ENCODE measurements at places on chromosomes 2 and 18.

- no peak for DNase-seq
These were observed 55.7 kb downstream of the MEIS1 start for GRCh38 chr2:66490588-66491001.

DNA sequence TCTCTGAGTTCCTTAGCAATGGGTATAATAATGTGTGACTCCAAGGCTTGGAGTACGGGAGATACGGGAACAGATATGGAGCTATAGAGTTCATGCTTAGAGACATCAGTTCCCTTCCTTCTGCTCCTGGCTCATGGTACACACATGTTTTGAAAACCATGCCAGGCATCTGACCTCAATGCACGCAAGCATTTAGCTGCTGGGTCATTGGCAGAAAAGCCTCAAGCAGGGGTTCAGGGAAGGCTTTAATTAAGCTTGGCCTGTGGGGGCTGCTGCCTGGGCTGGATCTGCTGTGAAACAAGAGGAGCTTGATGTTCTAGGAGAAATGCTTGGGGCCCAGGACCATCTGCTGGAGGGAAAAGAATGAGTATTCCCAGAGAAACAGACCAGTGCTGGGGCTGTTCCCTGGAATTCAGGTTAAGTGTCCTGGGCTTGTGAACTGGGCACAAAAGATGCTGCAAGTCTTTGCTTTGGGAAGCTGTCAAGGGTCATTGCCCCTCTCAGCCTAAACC lies 3.2 kb downstream of the ALLC start:
- DNase-seq, result no peak

DNA sequence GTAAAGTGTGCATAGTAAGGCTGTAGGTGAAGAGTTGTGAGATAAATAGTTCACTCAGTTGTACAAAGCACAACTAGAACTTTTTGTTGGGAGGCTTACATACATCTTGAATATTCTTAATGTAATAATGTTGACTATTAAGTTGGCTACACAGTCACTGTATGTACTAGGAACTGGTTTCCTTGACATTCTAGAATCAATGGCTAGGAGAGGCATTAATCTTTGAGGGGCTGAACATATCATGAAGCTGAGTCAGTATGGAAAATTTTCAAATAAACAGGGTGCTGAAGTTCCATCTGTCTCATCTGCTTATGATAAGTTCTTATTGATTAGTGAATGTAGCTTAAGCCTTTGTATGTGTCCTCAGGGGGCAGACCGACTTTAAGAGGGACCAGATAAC lies 23.4 kb downstream of the METTL21A start:
- DNase-seq, result no peak

DNA sequence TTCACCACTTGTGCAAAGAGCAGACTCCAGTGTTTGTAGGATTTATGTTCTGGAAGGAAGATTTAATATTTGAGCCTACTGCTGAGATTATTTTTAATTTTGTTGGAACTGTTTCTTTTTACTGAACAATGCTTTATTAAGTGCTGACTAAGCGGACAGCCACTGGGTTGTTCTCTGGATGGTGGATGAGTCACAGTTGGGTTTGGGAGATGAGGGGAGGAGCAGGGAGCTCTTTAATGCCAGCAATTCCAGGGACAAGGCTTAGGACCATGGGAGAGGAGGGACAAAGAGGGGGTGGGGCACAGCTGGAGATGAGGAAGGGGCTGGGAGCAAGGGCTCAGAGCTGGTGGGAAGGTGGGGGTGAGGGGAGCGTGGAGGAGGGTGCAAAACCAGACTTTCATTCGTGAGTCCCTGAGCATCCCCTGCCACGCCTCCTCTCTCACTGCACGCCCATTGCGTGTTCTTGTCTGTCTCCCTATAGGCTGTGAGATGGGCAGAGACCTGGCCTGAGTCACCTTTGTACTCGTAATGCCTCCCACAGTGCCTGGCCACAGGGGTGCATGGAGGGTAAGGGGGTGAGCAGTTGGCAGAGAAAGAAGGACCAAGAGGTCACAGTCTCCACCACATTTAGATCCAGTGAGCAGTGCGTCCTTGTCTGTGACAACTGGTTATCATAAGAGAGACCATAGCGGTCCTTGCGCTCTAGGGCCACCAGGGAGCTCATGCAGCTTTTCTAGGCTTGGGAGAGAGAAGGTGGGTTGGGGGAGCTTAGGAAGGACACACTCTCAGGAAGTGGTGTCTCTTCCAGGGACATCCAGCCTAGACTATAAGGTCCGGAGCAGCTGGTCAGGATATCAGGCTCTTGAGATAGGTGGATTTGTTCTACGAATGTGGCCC lies 18.4 kb downstream of the SLC4A3 start:
- no peak for DNase-seq

- DNase-seq, result no peak
These were observed 314.4 kb upstream of the CDH7 start for GRCh38 chr18:65436430-65436829.

DNA sequence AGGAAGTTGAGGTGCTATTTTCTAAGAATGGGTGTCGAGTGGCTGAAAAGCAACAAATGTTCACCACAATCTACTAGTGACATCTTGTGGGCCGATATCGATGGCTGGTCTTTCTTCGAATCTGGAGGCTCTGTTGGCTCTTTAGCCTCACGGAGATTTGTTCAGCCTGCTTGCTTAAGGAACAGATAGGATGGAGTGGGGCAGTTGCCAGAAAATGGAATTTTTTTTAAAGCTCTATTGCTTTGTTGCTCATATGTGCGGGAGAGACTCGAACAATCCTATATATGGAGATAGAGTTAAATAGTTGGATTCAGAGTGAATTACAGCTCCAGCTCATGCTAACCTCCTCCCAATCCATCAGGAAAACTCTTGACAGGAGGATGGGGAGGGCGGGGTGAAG lies 70.9 kb upstream of the LYPD6B start:
- peak; percentile 71 for DNase-seq

DNA sequence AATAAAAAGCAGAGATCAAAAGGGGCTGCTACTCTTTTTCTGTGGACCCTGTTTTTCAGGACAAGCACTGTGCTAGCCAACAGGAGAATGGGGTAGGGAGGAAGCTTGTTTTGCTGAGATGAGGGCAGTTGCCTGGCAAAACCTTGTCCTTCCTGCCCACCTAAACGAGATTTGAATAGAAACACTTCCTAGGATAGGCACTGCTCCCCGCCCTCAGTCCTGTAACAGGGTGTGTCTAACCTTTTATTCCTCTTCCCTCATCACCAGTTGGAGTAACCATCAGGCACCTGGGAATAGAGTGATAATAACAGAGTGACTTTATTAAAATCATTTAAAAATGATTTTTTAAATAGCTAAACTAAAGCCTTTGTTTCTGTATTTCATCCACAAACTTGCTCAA lies 368.8 kb downstream of the LNPK start:
- no peak for DNase-seq

DNA sequence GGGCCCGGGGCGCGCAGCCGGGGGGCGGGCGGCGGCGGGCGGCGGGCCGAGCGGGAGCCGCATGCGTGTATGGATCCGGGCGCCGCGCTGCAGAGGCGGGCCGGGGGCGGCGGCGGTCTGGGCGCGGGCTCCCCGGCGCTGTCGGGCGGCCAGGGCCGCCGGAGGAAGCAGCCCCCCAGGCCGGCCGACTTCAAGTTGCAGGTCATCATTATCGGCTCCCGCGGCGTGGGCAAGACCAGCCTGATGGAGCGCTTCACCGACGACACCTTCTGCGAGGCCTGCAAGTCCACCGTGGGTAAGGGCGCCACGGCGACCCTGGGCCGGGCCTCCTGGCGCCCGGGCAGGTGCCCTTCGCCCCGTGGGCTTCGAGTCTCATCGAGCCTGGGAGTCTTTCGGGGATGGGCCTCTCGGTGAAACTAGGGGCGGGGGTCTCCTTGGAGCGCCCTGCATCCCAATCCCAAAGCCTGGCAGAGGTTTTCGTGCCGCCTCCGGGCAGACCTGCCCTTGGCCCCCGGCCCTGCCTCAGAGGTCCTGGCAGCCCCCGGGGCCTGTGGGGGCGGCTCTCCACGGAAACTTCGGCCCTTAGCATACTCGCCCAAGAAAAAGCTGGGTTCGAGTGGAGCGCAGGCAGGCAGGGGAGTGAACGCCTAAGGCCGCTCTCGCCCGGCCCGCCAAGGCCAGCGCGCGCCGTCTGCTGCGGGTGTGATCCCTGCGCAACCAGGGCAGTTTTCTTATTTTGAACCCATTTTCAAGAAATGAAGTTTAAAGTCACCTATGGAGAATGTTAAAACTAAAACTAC lies 622 bp downstream of the RAB12 start:
- no peak for DNase-seq

DNA sequence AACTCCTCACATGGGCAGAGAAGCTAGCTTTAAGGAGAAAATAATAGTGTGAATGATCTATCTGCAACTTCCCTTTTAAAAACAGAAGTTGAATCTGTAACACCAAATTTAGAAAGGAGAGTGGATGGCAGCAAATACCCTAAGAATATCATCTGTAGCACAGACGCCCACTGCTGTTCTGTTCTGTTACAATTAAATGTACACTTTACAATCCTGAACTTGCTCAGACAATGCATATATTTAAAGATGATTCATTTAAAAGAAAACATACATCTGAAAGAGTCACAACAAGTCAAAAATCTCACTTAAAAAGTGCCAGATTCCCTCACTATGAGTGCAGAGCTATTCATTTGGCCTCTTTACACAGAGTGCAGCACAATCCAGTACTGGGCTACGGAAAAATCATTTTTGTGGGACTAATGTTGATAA lies 8.0 kb upstream of the SERTAD2 start:
- no peak for DNase-seq

GRCh38 chr2:236565879-236566402 lies 3.7 kb upstream of the ACKR3 start:
- DNase-seq, result no peak

DNA sequence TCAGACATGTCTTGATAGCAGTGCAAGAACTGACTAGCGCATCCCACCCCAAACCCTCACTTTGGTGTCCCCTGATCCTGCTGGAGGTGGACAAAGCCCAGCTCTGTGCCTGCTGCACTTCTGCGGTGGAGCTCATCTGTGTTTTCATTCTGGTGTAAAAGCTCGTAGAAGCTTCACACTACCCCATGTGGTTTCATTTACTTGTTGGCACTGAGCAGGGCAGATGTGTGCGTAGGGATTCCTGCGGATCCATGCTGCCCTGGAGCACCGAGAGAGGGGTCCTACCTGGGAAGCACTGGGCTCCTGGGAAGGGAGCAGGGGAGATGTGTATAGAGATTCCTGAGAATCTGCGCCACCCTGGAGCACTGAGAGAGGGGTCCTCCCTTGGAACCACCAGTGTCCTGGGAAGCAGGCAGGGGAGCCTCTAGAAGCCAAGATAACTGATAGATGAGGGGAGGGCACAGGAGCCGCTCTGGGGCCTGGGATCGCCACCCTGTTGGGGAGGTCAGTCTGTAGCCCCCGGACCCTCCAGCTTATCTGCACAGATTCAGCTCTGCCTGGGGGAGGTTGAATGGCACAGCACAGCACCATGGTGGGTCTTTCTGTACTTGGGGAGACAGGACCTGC lies 106.9 kb upstream of the OTOS start:
- no peak for DNase-seq

- no peak for DNase-seq
These were observed 137.5 kb downstream of the LYPD6B start for GRCh38 chr2:149175956-149176355.

Measured in C1 segment of cervical spinal cord (tissue), 14 donors.